Activated T-cell treated with anti-CD3 and anti-CD28 coated beads, Interleukin-2, amount 50 U/mL, for 72 hours (primary cell): ENCODE measurements at places on chromosomes 7 and 10.

DNA sequence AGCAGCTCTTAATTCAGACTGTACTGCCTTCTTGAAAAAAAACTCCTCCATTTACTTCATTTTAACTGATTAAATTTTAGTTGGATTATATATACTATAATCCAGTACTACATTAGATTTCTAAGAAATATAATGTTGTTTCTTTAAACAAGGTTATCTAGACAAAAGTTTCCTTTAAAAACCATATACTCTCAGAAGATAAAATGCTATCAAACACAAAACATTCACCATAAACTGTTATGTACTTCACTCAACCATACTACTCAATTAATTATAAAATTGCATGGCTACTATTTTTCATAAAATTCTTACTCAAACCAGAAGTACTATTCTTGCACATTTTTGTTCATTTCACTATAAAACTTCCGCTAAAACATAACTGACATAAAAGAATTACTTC, 12.7 kb downstream of the GPR22 start:
- DNase-seq: no peak

DNA sequence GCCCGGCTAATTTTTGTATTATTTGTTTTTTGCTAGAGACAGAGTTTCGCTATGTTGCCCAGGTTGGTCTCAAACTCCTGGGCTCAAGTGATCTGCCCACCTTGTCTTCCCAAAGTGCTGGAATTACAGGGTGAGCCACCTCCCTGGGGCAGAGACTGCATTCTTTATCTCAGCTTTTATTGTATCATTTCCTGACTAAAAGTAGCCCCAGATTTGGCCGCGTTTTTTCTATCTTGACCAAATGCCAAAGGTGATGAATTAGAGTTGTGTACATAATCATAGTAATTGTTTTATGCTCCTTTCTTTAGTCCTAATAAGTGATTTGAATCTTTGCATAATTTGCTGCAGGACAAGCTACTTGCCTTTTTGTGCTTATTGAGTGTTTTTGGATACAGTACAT, 3.1 kb upstream of the SMNDC1 start:
- no peak for DNase-seq

DNA sequence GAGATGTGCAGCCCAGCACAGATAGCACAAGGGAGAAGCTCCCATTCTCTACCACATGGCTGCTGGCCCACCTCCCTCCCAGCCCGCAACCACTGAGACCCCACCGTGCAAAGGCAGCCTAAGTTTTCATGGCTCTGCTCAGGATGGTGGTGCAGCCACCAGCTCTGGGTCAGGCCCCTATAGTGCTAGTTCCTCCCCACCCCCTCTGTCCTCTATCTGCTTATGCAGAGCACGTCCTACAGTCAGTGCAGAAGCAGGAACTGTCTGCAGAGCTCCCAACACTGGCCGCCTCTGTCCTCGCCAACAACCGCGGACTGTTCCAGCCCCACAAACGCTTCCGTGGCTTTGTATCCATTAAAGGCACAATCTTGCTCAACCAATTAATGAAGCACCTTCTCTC, 278.9 kb downstream of the GRID1 start:
- no peak for DNase-seq

- DNase-seq: no peak
Measured at GRCh38 chr7:90817846-90818245, 221.7 kb downstream of the CDK14 start.

DNA sequence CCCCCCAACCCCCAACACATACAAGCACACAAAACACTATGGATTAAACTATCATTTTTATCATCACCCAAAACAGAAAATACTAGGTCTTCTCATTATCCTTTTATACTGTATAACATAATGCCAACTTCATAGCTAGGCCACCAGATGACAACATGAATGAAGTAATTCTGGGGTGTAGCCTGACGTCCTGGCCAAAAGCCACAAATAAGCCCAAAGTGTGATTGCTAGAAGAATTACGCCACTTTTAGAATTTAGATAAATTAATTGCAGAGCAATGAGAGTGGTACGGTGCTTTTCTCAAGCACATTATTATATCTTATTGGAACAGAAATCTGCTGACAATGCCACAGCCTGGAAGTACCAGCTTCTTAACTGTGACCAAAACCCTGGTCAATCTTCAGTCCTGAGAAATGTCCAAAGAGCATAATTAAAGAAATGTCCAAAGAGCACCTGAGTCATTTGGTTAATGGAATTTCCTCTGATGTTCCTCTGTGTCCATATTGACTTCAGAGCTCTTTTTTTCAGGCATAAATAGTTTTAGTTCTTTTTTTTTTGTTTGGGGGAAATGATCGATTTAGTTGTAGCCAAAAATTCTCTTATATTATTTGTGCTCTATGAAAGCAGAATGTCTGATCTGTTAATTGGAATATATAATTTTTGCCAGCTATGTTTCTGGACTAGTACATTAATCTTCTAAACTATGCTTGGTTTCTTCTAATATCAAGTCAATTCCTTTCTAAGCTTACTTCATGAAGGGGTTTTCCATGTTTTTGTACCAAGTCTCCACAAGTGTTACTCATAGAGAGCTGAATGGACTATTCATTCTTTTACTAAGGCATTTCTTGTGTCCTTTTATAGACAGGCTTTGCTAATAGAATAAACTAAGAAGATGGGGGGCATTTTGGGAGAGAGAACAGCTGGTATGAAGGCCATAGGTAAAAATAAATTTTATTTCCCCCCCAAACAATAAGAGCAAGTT, 233.4 kb upstream of the SLC26A5 start:
- DNase-seq: no peak

DNA sequence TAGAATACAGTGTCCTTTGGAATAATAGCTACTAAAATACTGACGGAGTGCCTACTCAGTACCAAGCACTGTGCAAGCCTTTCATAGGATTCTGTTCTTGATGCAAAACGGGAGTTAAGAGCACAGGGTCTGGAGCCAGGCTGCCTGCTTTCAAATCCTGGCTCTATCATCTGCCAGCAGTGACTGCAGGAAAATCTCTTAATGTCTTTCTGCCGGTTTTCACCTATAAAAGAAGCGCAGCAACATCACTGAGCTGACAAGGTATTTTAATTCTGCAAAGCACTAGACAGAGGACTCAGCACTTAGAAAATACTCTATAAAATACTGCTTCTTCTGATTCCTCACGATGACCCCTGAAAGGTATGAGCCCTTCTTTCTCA, 659 bp downstream of the FIGNL1 start:
- DNase-seq: no peak

GRCh38 chr10:62076891-62077290, 175.4 kb downstream of the ARID5B start:
- DNase-seq: no peak

DNA sequence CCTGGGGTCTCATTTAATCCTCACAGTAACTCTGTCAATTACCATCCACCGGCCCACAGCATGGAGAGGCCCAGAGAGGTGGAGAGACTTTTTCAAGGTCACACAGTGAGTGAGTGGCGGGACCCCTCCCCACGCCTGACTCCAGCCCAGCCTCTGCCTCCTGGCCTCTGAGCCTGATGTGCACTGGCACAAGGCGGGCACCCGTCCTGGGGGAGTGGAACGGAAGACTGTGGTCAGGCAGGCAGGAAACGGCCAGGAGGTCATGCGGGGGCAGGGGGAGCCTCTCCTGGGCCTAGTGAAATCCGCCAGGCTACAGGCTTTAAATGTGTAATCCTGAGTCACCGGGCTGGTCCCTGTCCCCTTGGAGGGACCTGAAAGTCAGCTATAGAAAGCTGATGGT, 32.2 kb downstream of the ZCCHC24 start:
- peak; percentile 16 for DNase-seq

DNA sequence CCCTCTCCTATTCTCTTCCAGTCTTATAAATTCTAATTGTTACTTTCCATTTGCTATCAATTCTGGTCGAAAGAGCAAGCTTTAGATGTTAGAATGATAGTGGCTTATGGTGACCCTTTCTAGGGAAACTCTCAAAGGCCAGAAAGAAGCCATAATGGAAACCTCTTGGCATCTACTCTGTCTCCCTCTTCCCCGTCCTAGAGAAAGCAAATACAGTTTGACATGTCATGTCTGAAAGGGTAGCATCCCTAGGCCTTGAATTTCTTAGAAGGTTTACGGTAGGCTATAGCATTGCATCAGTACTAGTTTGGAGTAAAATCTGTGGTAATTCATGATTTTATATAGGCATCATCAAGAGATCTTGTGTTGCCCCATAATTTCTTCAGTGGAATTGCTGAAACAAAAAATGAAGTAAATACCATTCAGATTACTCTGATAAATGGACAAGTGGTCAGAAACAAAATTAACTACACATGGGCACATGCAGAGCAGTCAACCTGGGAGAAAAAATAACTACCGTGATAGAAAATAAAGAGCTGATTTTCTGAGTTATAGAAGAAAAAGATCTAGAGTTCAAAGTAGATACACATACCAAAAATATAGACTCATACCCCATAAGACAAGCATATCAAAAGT, 4.4 kb downstream of the PRKAR2B start:
- DNase-seq: no peak

DNA sequence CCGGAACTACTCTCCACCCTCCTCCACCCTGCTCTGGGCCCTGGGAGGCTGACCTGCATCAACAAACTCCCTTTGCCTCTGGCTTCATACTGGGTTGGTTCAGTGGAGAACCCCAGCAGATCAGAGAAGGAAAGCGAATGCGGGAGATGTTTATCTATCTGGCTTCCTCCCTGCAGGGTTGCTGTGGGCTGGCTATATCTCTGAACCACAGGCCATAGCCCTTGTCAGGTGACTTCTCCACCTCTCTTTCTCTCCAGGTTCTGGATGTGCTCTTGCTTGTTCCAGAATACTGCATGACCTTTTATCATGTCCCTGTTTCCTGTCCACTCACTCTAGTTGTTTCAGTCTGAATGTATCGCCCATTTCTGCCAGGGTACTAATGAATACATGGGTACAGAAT, 51.7 kb upstream of the IFRD1 start:
- DNase-seq: no peak

DNA sequence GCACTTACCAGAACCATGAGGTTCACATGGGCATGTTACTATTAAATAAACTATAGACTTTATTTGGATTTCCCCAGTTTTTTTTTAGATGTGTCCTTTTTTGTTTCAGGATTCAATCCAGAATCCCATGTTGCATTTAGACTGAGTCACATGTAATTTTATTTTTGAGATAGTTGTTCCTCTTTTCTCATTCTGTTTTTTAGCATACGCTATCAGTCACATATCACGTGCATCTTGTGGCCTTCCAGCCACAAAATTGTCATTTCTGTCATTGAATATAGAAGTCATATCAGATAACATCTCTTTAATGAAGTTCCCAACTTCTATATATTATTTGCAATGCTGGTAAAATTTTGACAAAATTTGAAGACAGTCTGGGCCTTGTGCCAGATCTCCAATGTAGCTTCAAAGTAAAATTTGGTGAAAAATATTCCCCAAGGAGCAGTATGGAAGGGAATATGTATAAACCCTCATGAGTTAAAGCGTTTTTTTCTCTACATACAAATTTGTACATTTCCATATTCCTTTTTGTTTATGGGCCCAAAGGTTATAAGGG, 132.3 kb upstream of the MKI67 start:
- DNase-seq: no peak

DNA sequence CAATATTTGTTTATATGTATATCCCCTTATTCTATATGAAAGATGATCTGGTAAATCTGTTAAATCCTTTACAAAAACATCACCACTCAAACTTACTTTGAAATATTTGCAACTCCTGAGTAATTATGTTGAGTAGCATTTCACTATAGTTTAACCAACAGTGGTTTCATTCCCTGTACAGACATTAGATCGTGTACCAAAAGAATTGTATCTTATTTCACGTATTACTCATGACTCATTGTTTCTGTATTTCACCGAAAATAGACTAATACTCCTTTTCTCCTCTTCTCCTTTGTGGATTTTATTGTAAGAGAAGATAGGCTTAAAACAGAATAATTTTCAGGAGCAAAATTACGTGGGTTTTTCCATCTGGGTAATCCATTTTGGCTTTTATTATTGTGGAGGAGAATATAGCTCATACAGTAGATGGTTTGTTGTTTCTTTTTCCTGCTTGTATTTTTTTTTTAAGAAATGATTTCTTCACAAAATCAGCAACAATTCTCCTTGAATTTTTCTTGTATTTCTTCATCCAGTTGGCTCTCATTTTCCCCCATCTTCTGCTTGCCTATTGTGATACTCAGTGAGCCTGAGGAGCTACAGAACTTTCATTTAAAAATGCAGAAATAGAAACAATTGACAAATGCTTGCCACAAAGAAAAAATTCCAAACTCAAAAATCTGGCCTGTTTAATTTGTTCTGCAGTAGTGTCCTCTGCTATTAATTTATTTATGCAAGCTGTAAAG, 90.6 kb upstream of the OIT3 start:
- no peak for DNase-seq

DNA sequence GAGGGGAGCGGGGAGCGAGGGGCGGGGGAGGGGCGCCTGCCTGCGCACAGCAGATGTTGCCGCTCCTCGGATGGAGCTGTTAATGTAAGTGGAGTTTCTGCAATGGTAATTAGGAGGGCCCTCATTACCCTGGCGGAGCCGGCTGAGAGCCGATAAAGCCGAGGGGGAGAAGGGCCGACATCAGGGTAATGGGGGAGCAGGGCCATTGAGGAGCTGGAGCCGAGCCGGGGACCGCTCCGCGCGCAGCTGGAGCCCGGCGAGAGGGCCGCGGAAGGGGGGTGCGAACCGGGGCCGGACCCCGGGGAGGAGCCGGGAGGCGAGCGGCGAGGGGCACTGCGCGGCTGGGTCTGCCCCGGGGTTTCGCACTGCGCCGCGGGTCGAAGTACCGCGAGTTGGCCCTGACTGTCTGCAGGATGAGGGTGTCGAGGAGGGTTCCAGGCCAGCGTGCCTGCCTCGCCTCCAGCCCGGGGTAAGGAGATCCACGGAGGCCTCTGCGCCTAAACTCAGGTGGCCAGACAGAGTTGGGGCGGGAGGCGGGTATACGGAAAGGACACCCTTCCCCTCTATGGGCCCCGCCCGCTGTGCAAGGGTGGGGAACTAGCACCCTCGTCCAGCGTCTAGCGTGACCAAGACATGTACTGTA, 55.0 kb upstream of the LBX1 start:
- no peak for DNase-seq

DNA sequence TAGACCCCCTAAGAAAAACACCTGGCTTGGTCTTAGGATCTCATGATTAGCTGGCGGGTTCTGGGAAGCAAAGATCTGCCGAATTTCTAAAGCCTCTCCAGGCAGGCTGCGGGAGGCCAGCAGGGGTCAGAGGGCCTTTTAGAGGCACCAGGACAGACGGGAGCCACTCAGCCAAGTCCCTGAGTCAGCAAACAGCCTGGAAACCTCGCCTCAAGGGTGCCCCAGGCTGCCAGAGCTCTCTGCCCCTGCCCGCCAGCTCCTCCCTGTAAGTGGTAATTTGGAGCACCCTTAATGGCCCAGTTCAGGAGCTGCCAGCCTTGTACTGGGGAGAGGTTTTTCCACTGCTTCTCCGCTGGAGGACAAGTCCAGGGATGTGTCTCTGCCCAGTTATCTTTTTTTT, 88.7 kb downstream of the HIP1 start:
- no peak for DNase-seq

- no peak for DNase-seq
Measured at GRCh38 chr7:96331775-96332174, 9.9 kb upstream of the SLC25A13 start.

- no peak for DNase-seq
Measured at GRCh38 chr7:50807026-50807730, 24.5 kb upstream of the GRB10 start.
